Spleen (tissue), 13 donors: ENCODE measurements at places on chromosomes 3 and 15. TPM values are rescaled to one million over a fixed set of nuclear protein-coding genes. Genes with fewer than 3 reads are reported as not detected.
A peak's percentile ranks its signal among the peaks of the same experiment; 100 is the strongest.

DNA sequence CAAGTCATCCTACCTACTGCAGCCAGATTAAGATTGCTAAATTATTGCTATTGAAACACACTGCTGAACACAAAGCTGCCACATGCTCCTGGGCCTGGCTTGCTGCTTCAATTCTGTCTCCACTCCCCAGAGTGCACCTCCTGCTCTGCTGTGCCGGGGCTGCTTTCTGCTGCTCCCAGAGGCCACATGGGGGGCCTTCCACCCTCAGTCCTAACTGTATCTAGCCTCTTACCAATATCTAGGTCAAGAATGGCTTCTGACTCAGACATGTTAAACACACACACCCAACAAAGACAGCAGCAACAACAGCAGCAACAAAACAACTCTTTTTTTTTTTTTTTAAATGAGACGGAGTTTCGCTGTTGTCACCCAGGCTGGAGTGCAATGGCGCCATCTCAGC, 33.0 kb downstream of the MYZAP start:
- no peak for DNase-seq
- H3K4me1 ChIP-seq: peaks cover 13% of the 10 kb centered on the region
- H3K36me3 ChIP-seq: no peaks in the 10 kb centered on the region
- H3K27me3 ChIP-seq: no peaks in the 10 kb centered on the region
- no peak overlapping the region for H3K4me3 ChIP-seq
- no peak overlapping the region for H3K27ac ChIP-seq

GRCh38 chr15:38670128-38671005, 105.8 kb upstream of the RASGRP1 start:
- H3K36me3 ChIP-seq: no peaks in the 10 kb centered on the region
- no peaks in the 10 kb centered on the region for H3K27me3 ChIP-seq
- peak overlapping the region; percentile 23 for H3K27ac ChIP-seq
- no peak overlapping the region for H3K4me3 ChIP-seq

- H3K27me3 ChIP-seq: no peaks in the 10 kb centered on the region
- peak; percentile 77 for DNase-seq
- no peak overlapping the region for H3K4me3 ChIP-seq
- peak overlapping the region; percentile 67 for H3K27ac ChIP-seq
Measured at GRCh38 chr15:81291916-81292522, 31.9 kb downstream of the STARD5 start.

- no peak overlapping the region for H3K4me3 ChIP-seq
- no peaks in the 10 kb centered on the region for H3K27me3 ChIP-seq
- DNase-seq: no peak
- no peaks in the 10 kb centered on the region for H3K36me3 ChIP-seq
- H3K4me1 ChIP-seq: no peaks in the 10 kb centered on the region
Measured at GRCh38 chr15:27686369-27686768, 412.7 kb downstream of the OCA2 start.

- peak; percentile 63 for DNase-seq
- H3K27ac ChIP-seq: no peak overlapping the region
- peaks cover 14% of the 10 kb centered on the region for H3K4me1 ChIP-seq
- H3K27me3 ChIP-seq: no peaks in the 10 kb centered on the region
- no peak overlapping the region for H3K4me3 ChIP-seq
- no peaks in the 10 kb centered on the region for H3K36me3 ChIP-seq
Measured at GRCh38 chr3:42749753-42750231, 23.3 kb downstream of the CCDC13 start.

- DNase-seq: no peak
- no peaks in the 10 kb centered on the region for H3K36me3 ChIP-seq
- H3K27me3 ChIP-seq: no peaks in the 10 kb centered on the region
- H3K4me3 ChIP-seq: no peak overlapping the region
- no peaks in the 10 kb centered on the region for H3K4me1 ChIP-seq
Measured at GRCh38 chr15:39100106-39100660, 480.7 kb upstream of the THBS1 start.

DNA sequence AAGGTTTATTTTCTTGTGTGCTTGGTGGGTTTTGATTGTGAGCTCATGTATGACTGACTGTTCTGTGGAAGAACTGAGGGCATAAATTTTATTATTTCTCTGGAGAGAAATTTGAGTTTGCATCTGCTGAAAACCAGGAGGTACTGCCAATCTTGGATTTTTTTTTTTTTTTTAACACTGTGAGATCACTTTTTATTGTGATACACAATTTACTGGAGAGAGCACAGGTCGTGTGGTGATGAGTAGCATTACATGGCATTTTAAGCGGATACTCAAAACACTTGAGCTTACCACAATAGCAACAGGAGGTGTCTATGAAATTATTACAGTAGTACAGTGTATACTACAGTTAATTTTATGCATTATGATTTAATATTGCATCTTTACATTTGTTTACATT, 237.4 kb downstream of the MFSD1 start:
- no peak overlapping the region for H3K4me3 ChIP-seq
- H3K27ac ChIP-seq: no peak overlapping the region
- DNase-seq: no peak
- no peaks in the 10 kb centered on the region for H3K36me3 ChIP-seq

- H3K4me1 ChIP-seq: no peaks in the 10 kb centered on the region
- no peaks in the 10 kb centered on the region for H3K36me3 ChIP-seq
- H3K4me3 ChIP-seq: no peak overlapping the region
- DNase-seq: no peak
- no peaks in the 10 kb centered on the region for H3K27me3 ChIP-seq
Measured at GRCh38 chr3:55790596-55791350, 303.7 kb upstream of the WNT5A start.

- no peak for DNase-seq
- no peaks in the 10 kb centered on the region for H3K27me3 ChIP-seq
- no peaks in the 10 kb centered on the region for H3K36me3 ChIP-seq
- H3K4me1 ChIP-seq: peaks cover 11% of the 10 kb centered on the region
Measured at GRCh38 chr3:72352176-72352575, 496.1 kb downstream of the SHQ1 start.

GRCh38 chr3:187902041-187902471, 156.8 kb upstream of the BCL6 start:
- no peak overlapping the region for H3K4me3 ChIP-seq
- no peaks in the 10 kb centered on the region for H3K27me3 ChIP-seq
- no peak for DNase-seq

GRCh38 chr3:195761567-195762248, 40.9 kb downstream of the MUC20 start:
- peaks cover 29% of the 10 kb centered on the region for H3K4me1 ChIP-seq
- peaks cover 78% of the 10 kb centered on the region for H3K27me3 ChIP-seq
- H3K4me3 ChIP-seq: no peak overlapping the region
- DNase-seq: peak; percentile 54
- no peaks in the 10 kb centered on the region for H3K36me3 ChIP-seq
- H3K27ac ChIP-seq: no peak overlapping the region

DNA sequence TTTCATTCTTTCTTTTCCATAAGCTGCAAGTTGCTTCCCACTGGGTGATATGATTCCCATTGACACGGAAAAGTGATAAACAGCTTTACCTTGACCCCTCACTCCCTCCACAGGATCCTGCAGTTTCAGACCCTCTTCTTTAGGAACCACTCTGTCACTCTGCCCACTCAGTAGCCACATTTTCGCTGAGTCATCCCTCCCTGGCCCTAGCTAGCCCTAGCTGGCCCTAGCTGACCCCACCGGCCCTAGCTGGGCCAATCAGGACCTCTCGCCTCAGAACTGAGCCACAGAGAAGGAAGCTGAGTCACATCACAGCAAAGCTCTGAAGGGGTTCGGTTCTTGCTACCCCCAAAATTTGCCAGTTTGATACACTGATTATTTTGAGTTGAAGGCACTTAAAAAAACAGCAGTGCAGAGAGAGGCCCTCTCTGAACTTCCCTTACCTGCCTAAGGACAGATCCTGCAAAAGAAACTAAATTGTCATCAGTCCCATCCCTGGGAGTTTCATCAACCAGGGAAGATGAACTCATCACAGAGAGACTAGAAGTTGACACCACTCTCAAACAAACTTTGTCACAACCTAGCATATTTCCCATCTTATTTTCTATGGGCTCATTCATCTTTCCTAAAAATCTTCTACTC, 233.5 kb upstream of the PROK2 start:
- no peak overlapping the region for H3K4me3 ChIP-seq
- peaks cover 6% of the 10 kb centered on the region for H3K4me1 ChIP-seq
- no peaks in the 10 kb centered on the region for H3K36me3 ChIP-seq
- H3K27me3 ChIP-seq: no peaks in the 10 kb centered on the region
- no peak for DNase-seq

- H3K36me3 ChIP-seq: no peaks in the 10 kb centered on the region
- H3K27ac ChIP-seq: no peak overlapping the region
- H3K27me3 ChIP-seq: peaks cover 54% of the 10 kb centered on the region
- H3K4me1 ChIP-seq: peaks cover 10% of the 10 kb centered on the region
- peak; percentile 86 for DNase-seq
Measured at GRCh38 chr3:151085889-151086483, 522 bp downstream of the MED12L start.

GRCh38 chr15:35136321-35137189, 51.5 kb upstream of the NANOGP8 start:
- H3K36me3 ChIP-seq: no peaks in the 10 kb centered on the region
- no peaks in the 10 kb centered on the region for H3K4me1 ChIP-seq
- DNase-seq: no peak
- H3K27me3 ChIP-seq: no peaks in the 10 kb centered on the region
- no peak overlapping the region for H3K27ac ChIP-seq

GRCh38 chr15:45637141-45637540, 2.3 kb downstream of the SQOR start:
- no peaks in the 10 kb centered on the region for H3K36me3 ChIP-seq
- peak overlapping the region; percentile 80 for H3K27ac ChIP-seq
- no peaks in the 10 kb centered on the region for H3K27me3 ChIP-seq
- no peak overlapping the region for H3K4me3 ChIP-seq

- DNase-seq: no peak
- H3K4me3 ChIP-seq: no peak overlapping the region
- H3K27ac ChIP-seq: no peak overlapping the region
- no peaks in the 10 kb centered on the region for H3K36me3 ChIP-seq
- H3K4me1 ChIP-seq: peaks cover 15% of the 10 kb centered on the region
Measured at GRCh38 chr3:179175358-179175757, 27.2 kb downstream of the PIK3CA start.

GRCh38 chr3:188646592-188646991, 492.6 kb downstream of the LPP start:
- H3K27ac ChIP-seq: no peak overlapping the region
- H3K36me3 ChIP-seq: no peaks in the 10 kb centered on the region
- no peaks in the 10 kb centered on the region for H3K4me1 ChIP-seq
- no peaks in the 10 kb centered on the region for H3K27me3 ChIP-seq

- H3K4me1 ChIP-seq: no peaks in the 10 kb centered on the region
- H3K36me3 ChIP-seq: peaks cover 80% of the 10 kb centered on the region
- no peak overlapping the region for H3K27ac ChIP-seq
Measured at GRCh38 chr3:186583831-186584230, 13.3 kb downstream of the DNAJB11 start.

- no peak overlapping the region for H3K27ac ChIP-seq
- no peaks in the 10 kb centered on the region for H3K4me1 ChIP-seq
- H3K27me3 ChIP-seq: no peaks in the 10 kb centered on the region
- H3K4me3 ChIP-seq: no peak overlapping the region
Measured at GRCh38 chr3:111051354-111051753, 20.3 kb upstream of the NECTIN3 start.

Gene STRA6
- total RNA-seq: not detected

Gene ZNF592
- total RNA-seq: 32.1 TPM

Gene TMEM207
- not detected for total RNA-seq

Gene CILP
- total RNA-seq: 0.85 TPM

Gene NRROS
- total RNA-seq: 33.2 TPM
